ENCODE measurements at places on chromosomes 11 and 22. TPM values are rescaled to one million over a fixed set of nuclear protein-coding genes. Genes with fewer than 3 reads are reported as not detected.

DNA sequence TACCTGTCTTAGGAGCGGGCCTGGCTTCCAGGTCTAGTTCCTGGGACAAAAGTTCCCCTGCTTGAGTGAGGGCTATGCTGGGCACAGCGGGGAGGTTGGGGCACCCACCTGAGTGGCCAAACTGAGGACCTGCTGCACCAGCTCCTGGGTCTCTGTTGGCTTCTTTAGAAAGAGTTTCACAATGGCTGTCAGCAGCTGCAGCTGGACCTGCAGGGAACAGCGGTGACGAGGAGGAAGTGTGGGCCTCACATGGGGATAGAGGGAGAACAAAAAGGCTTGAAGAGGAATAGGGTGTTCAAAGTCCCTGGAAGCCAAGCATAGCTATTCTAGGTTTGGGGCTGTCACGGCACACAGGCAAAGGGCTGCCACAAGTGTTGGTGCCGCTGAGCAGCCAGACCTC, 26.7 kb upstream of the RASL10A start:
- DNase-seq = no peak

Gene RHOG
- 45.9 TPM for total RNA-seq

Gene FGF4
- not detected for total RNA-seq

Gene MRGPRX4
- total RNA-seq = not detected

DNA sequence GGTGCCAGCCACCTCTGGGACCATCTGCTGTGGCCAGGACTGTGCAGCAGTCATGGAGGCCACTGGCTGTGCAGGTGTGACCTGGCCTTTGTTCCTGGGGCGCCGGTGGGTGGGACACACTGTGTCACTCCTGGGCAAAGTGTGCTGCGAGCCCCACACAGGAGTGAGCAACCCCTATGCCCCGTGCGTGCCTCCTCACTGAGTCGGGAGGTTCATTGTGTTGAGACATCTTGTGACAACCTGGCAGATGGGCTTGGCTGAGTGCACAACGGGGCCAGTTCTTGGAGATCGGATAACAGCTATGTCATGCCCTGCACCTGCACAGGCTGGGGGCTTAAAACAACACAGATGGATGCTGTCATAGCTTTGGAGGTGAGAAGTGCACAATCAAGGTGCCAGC, 13.5 kb downstream of the ANO1 start:
- no peak for DNase-seq

Gene EIF4G2
- total RNA-seq = 659 TPM

GRCh38 chr11:102322560-102322959, 5.3 kb downstream of the BIRC3 start:
- DNase-seq = no peak

DNA sequence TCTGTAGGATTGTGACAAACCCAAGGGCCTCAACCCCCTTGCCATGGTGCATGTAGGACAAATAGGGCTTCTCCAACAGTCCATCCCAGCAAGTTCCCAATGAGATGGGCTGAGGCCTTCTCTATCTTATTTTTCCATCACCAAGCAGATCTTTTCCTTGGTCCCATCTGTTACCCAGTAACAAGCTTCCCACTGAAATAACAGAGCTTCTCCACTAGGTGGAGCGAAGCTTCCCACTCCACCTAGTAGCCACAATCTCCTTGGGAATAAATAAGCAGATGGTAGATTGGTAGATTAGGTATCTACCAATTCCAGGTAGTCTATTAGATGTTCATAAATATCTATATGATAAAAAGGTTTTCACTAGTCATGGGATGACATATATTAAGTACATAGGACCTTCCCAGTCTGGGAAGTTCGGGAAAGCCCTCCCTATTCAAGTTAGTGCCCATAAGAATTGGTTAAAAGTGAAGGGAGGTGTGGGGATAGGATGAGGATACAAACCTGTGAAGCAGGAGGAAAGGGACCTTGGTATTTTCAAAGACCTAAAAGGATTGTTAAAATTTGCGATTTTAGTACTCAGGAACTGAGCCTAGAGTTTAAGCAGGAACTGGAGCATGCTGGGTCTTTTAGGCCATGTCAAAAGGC, 5.9 kb upstream of the OR52L1 start:
- no peak for DNase-seq

DNA sequence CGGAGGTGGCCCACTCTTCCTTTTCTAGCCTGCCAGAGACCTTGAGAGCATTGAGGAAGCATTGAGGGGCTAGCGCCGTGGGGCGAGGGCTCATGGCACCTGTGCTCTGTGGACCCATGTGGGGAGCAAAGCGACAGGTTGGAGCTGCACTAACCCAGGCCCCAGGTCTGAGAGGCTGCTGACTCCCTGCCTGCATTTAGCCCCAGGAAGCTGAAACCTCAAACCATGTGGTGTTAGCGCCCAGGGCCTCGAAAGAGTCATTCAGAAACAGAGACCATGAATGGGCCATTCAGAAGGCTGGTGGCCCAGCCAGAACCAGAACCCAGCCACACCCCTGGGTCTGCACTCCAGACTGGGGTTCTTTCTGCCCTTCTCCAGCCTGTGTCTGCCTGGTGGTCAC, 88.6 kb downstream of the BCR start:
- no peak for DNase-seq

Gene FGF3
- not detected for total RNA-seq

- no peak for DNase-seq
Observed at GRCh38 chr11:63908631-63909401, 8.1 kb downstream of the RCOR2 start.

DNA sequence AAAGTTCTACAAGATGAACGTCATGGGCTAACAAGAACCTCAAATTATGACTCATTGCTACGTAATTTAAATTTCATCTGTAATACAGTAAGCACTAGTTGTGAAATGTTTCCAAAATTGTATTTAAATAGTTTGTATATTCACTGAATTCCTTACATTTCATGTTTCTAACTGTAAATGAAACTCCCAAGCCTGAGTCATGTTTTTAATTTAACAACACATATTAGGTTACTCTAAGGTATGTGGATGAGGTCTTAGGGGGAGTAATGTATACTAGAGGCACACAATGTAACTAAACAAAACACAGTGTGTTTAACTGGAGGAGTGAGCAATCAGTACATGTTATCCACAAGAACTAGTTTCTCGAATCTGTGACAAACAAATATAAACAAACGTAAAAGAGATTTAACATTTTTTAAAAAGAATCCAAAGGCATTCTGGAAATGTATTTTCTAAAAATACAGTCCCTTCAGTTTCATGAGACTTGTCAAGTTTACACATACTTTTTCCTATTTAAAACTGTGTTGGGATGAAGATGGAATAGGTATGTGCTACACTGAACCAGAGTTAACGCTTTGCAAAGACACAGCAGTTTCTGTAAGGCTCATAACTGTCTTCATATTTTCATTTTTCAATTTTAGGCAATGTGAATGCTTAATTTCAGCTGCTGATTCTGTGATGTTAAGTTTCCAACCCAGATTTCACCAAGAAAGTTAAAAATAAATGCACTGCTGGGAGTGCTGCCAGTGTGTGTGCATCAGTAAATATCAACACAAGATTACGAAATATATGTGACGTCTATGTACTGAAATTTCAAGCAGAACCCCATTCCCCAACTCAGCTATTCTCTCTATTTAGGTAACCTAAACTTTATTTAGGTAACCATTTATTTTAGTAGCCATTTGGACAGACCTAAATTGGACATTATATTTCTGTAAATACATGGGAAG, 52.6 kb downstream of the PITPNB start:
- DNase-seq = peak; percentile 82

Gene CDHR5
- not detected for total RNA-seq

DNA sequence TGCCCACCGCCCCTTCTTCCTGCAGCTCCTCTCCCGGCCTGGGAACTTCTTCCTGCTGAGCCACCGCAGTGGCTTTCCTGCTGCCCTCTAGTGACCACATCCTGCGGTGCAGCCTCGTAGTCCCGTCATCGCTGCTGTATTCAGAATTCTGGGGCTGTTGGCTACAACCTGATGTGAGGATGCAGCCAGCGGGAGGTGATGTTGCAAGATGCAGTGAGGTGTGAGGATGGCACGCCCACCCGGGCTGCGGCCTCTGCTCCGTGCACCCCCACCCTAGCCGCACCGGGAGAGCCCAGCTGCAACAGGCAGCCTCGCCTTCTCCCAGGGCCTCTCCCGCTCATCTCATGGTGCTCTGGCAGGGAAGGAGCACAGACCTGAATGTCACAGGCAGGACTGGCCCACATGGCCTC, 10.1 kb downstream of the CHST1 start:
- peak; percentile 35 for DNase-seq

GRCh38 chr11:112836256-112836602, 125.0 kb upstream of the NCAM1 start:
- DNase-seq = no peak

Gene OR52H1
- not detected for total RNA-seq

DNA sequence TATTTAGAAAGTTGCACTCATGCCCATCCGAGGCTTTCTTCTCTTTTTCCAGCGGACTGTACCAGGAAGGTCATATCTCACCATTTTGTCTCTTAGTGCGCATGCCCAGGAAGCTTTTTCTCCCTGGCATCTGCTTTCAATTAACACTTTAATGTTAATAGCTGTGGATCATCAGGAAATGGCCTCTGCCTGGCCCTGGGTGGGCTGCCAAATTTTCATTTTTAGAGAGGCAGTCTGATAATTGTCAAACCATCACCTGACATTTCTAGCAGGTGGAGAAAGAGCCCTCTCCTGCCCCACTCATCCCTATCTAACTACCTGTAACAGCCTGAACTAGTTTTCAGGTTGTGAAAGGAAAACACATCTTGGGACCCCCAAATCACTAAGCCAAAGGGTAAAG, 257.4 kb upstream of the LRRC4C start:
- DNase-seq = no peak
